ENCODE measurements at places on chromosomes 16 and 17. TPM values are rescaled to one million over a fixed set of nuclear protein-coding genes. Genes with fewer than 3 reads are reported as not detected.

The PVALEF gene
- total RNA-seq, result not detected

The NEUROD2 gene
- total RNA-seq, result not detected

The PRCD gene
- total RNA-seq, result 0.92 TPM

The C16orf96 gene
- 0.23 TPM for total RNA-seq

The TNK1 gene
- not detected for total RNA-seq

The SLC6A2 gene
- total RNA-seq, result not detected

The SNAI3 gene
- not detected for total RNA-seq
